Stimulated activated CD4-positive, alpha-beta T cell treated with anti-CD3 and anti-CD28 coated beads, Interleukin-1b, Interleukin-23, amount 100 ng/mL, for 4 hours (primary cell): ENCODE measurements at places on chromosomes 5 and 9.

- DNase-seq: no peak
Measured at GRCh38 chr5:156361436-156362109, 34.6 kb downstream of the SGCD start.

DNA sequence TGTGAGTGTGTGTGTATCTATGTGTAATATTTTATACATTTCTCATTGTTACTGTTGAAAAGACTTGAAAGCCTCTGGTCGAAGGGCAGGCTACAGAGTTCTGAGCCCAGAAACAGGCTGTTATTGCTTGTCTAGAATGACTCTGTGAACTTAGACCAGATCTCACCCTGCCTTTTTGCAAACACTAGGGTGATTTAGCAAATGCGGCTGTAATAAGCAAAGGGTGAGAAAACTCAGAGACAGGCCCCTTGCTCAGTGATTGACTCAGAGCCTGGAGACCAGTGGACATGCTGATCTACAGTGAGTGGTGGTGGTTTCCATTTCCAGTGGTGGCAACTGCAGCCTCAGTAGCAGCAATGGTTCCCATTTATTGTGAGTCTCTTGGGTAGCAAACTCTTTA lies 183.7 kb downstream of the ATP10B start:
- DNase-seq: no peak

- DNase-seq: peak; percentile 7
Measured at GRCh38 chr5:82312373-82312856, 34.3 kb upstream of the RPS23 start.

DNA sequence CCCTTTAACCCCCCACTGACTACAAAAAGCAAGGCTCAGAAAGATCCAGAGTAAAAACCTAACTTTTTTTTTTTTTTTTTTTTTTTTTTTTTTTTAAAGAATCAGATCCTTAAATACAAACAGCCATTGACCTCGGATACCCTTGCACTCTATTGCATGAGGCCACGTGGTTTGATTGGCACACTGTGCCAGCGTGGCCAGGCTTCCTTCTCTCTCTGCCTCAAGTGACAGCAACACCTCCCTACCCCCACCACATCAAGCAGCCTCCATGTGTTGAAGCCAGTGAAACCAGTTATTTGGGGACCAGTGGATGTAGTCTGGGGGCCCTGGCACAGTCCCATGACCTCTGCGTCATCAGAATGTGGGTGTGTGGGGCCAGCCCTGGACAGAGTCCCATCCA lies 71.4 kb downstream of the OTULIN start:
- DNase-seq: no peak

GRCh38 chr5:60594715-60595477 lies 105.1 kb downstream of the DEPDC1B start:
- DNase-seq: no peak

GRCh38 chr9:14790628-14791027 lies 68.1 kb upstream of the CER1 start:
- DNase-seq: no peak

- DNase-seq: no peak
Measured at GRCh38 chr5:172630482-172630881, 10.6 kb upstream of the NEURL1B start.

GRCh38 chr9:125811002-125811401 lies 63.8 kb downstream of the PBX3 start:
- DNase-seq: no peak

GRCh38 chr5:146042628-146043279 lies 62.6 kb downstream of the PLAC8L1 start:
- no peak for DNase-seq

DNA sequence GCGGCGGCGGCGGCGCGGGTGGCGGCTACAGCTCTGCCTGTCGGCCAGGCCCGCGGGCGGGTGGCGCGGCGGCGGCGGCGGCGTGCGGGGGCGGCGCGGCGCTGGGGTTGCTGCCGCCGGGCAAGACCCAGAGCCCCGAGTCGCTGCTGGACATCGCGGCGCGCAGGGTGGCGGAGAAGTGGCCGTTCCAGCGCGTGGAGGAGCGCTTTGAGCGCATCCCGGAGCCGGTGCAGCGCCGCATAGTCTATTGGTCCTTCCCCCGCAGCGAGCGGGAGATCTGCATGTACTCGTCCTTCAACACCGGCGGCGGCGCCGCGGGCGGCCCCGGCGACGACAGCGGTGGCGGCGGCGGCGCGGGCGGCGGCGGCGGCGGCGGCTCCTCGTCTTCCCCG lies 296 bp downstream of the ZSWIM6 start:
- no peak for DNase-seq

DNA sequence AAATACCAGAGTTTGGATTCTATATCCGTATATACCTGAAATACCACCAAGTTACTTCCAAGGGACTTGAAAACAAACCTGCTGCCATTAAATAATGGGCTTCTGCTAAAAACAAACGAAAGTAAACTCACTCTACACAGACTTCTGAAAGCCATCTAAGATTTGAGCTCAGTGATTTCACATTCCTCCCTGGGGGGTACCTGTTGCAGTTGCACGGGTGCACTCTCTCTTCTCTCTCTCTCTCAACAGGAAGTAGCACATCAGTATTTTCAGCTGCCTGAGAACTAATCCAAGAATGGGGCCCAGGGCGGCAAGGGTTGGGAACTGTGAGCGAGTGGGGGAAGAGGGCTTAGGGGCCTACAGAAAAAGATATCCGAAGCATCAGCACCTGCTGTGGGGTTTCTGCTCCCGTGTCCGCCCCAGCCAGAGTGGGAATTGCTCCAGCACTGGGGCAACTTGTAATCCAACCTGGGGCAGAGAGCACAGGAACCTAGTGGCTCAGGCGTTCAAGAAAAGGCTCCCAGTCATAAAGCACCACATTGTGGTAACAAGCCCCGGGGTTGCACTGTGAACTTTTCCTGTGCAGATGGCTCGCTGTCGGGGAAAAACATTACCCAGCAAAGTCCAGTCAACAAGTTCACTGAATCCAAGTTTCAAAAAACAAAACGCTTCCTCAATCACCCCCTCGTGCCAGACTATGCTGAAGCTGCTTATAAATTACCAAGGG lies 99.8 kb downstream of the EFNA5 start:
- no peak for DNase-seq

DNA sequence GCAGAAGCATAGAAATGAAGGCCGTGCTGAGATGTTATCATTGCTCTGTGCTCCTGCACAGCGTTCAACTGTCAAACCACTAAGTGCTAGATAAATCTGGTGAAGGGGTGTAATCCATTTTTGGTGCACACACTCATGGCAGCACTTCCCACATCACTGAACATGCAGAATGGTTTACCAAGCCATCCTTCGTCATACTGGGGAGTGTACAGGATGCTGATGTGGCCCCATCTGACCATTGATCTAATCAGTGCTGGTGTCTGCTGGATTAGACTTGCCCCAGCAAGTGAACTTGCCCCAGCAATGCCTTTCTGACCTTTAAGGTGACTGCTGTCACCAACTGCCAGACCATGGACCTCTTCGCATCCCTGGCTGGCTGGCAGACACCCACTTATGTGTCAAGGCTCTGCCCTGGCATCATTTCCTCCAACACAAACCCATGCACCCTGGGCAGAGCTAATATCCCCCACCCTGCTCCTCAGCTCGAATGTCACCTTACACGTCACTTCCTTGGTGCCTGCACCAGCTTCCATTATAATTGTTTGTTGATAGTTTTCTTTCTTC lies 4.2 kb upstream of the SEMA4D start:
- no peak for DNase-seq

- no peak for DNase-seq
Measured at GRCh38 chr5:52063186-52063585, 679.9 kb downstream of the ISL1 start.

DNA sequence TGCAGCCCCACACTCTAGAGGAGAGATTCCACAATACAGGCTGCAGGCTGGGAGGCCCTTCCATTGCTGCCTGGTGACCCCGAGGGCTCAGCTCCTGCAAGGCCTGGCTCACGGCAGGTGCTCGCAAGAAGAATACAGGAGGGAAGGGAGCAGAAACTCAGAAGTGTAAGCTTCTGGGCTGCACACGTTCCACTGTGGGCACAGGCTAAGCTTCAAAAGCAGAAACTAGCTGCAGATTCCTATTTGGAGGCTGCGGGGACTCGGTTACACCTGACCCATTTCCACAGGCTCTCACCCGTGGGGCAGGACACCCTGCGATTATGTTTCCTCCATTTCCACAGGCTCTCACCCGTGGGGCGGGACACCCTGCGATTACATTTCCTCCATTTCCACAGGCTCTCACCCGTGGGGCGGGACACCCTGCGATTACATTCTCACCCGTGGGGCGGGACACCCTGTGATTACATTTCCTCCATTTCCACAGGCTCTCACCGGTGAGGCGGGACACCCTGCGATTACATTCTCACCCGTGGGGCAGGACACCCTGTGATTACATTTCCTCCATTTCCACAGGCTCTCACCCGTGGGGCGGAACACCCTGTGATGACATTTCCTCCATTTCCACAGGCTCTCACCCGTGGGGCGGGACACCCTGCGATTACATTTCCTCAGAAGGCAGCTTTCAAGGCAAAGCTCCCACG lies 10.3 kb downstream of the LPCAT1 start:
- no peak for DNase-seq

- DNase-seq: no peak
Measured at GRCh38 chr5:134125039-134126015, 10.8 kb downstream of the TCF7 start.

- no peak for DNase-seq
Measured at GRCh38 chr9:91253488-91253887, 108.2 kb downstream of the AUH start.

DNA sequence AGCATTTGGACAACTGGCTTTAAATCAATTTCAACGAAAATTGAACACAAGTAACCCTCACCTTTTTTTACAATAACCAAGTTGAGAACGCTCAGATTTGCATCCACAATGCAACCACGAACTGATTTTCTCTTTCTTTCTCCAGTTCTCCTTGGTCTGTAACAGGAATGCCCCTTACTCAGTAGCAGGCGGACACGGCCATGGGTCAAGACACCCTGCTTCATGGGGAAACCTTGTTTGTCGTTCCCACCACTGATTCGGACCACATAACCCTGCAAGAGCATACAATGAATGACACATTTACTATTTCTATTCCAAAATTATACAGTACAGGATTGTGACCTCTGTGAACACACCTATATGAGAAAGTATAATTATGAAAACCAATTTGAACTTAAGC lies 1.4 kb downstream of the RPS6 start:
- no peak for DNase-seq

DNA sequence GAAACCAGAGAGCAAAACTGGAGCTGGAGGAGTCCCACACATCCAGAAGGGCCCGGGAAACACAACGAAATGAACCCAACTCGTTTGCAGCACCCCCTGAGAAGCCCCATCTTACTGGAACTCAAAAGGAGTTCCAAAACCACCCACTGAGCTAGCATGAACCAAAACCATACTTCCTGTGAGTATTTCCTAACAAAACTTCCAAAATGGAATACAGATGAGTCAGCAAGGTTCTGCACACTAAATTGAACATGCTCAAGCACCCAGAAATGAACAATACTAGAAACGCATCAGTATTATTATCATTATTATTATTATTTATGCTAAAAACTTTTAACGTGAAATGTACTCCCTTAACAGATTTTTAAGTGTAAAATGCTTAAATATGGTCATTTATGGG lies 8.0 kb upstream of the SPOCK1 start:
- no peak for DNase-seq

DNA sequence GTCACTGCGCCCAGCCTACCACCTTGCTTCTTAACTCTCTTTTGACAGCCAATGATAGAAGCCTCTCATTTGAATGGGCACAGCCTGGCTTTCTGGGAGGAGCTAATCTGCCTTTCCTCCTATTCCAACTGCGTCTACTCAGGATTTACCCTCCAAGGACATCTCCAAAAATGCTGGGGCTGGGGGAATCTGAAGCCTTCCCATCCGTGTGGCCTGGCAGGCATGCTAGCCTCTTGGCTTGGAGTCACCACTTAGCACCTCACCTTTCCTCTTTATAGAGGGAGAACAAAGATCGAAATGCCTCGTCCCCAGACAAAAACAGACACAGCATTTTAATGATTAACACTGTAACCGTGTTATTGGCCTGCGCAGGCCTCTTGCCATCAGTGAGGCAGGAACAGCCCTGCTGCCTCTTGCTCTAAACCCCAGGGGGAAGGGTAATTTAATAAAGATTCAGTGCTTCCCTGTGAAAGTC lies 108.2 kb upstream of the KLF4 start:
- no peak for DNase-seq

- no peak for DNase-seq
Measured at GRCh38 chr9:95771556-95772246, 103.8 kb upstream of the ERCC6L2 start.

DNA sequence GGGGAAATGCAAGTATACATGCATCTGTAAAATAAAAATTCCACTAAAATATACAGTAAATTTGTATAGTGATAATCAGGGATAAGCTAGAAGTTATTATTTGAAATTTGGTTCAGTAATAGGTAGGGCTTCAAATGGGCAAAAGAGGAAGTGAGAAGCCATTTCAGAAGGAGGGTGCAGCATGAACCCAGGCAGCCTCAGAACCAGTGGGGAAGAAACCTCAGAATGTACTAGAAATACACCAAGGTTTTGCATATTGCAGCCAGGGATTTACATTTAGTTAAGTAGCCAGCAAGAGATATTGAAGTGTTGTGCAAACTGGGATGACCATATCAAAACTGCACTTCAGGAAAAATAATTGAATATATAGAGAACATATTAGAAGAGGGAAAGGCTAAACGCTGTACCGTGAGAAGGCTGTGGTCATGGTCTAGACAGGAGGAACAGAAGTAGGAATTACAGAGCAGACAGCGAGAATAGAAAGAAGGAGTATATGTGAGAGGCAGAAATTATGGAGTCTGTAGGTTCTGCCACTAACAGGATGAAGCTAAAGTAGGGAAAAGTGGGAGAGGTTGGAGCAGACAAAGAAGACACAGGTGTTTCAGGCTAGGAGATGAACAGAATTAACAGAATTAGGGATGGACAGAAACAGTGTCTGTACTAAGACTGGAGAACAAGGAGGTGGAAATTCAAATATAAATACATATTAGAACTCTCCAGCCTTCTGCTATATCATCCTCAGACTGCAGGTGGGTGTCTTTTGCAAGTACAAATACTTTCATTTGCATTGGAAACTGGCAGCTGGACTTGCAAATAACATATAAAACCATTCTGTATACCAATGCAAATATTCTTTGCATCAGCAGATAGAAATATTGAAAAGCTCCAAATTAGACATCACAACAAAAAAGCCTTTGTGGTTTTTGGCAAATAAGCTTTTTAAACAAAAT lies 335.6 kb downstream of the ZNF608 start:
- DNase-seq: no peak

DNA sequence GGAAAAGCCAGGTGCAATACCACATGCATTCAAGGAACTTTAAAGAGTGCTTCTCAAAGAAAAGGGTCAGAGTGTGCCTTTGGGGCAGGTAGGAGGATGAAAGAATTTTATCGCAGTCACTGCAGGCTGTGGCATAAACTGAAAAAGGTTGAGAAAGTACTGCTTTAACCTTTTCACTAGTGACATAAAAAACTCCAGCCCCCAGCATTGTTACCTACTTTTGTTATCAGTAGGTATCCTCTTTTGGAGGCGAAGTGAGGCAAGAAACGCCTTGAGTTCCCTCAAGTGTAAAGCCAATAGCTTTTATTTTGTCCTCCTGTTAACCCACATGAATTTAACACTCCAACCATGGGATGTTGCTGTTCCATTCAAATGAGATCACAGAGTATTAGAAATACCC lies 64.7 kb upstream of the CHD1 start:
- no peak for DNase-seq

GRCh38 chr5:53479590-53480415 lies 626 bp upstream of the FST start:
- DNase-seq: no peak

GRCh38 chr9:79568337-79569101 lies 3.2 kb upstream of the TLE4 start:
- no peak for DNase-seq

GRCh38 chr9:92393686-92394085 lies 10.7 kb downstream of the OGN start:
- no peak for DNase-seq
